Upper lobe of left lung (tissue), 6 donors: ENCODE measurements at places on chromosomes 1 and 21. TPM values are rescaled to one million over a fixed set of nuclear protein-coding genes. Genes with fewer than 3 reads are reported as not detected.

DNA sequence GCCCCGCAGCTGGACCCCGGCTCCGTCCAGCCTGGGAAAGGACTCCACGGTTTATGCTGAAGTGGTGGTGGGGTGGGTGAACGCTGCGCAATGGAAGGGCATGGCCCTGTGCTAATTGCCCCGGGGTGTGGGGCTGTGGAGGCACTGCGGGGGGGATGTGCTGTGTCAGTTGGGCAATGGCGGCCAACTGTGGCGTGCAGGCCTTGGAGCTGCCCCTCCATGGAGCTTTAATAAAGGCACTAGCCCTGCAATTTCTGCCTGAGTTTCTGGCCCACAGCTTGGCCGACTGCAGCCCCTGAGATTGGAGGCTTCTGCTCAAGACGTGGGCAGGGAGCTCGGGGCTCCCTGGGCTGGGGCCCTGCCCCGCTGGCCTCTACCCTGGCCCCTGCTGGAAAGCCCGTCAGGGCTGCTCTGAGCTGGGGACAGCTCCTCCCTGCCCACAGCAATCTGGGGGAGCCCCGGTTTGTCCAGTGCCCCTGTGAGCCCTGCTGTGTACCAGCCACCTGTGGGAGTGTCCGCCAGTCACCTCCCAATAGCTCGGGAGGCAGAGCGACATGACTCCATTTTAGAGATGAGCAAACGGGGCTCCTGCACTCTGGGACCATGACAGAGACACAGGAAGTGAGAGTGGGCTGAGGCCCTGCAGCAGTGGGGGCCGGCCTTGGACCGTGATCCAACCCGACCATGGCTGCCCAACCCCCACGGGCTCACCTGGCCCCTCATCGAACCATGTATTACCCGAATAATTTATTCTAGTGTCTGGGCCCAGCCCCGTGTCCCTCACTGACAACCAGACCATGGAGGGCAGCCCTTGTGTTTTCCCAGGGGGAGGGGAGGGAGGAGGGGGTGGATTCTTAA lies 8.7 kb upstream of the TNFRSF14 start:
- no peaks in the 10 kb centered on the region for H3K27me3 ChIP-seq
- peak overlapping the region; percentile 99 for H3K27ac ChIP-seq

SORT1 gene
- total RNA-seq = 105 TPM

GRCh38 chr1:232127190-232127589 lies 500.6 kb downstream of the DISC1 start:
- no peaks in the 10 kb centered on the region for H3K27me3 ChIP-seq
- DNase-seq = no peak
- H3K4me1 ChIP-seq = no peaks in the 10 kb centered on the region
- H3K27ac ChIP-seq = no peak overlapping the region

DNA sequence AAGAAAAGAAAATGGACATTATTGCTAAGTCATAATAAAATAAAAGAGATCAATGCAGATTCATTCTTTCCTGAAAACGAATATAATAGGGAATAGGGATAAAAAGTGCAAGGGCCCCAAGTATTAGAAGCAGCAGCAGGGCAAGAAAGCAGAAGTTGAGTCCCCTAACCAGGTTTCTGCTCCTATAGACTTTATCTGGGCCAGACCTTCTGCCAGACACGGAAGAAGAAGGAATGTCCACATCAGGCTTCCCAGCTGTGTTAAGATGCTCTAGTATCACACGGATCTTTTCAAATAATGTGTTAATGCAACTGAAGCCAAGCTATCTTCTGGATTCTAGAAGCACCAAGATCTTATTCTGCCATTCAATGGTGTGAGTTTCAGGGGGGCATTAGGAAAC lies 26.9 kb downstream of the CD244 start:
- no peak for DNase-seq
- no peaks in the 10 kb centered on the region for H3K36me3 ChIP-seq
- H3K4me3 ChIP-seq = no peak overlapping the region
